ENCODE measurements at places on chromosomes 3 and 15. TPM values are rescaled to one million over a fixed set of nuclear protein-coding genes. Genes with fewer than 3 reads are reported as not detected.

DNA sequence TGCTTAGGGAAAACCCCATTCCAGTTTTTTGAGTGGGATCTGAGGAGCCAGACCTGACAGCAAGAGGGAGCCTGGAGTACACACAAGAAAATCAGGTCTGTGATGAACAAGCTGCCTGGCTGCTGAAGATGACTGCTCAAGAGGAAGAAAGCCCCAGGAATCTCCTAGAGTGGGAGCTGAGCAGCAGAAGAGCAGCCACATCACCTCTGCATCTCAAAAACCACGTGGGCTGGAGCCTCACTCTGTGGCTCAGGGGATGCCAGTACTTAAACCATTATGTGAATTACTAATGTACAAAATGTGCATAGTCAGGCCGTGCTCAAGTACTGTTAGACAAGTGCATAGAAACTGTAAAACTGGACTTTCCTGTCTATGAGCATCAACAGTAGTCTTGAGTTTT is 52.4 kb downstream of the SLC9A9 start:
- ATAC-seq: no peak

- no peak for ATAC-seq
Observed at GRCh38 chr3:97684490-97684889, 80.1 kb upstream of the ARL6 start.

- ATAC-seq: no peak
Observed at GRCh38 chr15:67296684-67297083, 42.1 kb downstream of the IQCH start.

DNA sequence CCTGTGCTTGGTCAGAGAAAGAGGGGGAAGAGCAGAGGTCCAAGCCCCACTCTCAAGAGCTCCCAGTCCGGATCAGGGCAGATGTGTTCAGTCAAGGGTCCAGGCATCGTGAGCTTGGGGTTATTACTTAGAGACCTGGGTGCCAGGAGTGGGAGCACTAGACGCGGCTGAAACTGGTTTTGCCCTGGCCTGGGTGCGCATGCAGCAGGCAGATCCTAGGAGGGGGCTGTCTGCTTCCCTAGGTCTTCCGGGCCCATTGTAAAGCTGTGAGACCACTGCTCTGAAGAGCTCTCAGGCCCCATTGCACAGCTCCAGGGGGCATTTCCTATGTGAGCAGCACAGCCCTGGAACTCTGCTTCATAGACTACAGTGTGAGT is 204.9 kb upstream of the LINGO1 start:
- ATAC-seq: no peak

DNA sequence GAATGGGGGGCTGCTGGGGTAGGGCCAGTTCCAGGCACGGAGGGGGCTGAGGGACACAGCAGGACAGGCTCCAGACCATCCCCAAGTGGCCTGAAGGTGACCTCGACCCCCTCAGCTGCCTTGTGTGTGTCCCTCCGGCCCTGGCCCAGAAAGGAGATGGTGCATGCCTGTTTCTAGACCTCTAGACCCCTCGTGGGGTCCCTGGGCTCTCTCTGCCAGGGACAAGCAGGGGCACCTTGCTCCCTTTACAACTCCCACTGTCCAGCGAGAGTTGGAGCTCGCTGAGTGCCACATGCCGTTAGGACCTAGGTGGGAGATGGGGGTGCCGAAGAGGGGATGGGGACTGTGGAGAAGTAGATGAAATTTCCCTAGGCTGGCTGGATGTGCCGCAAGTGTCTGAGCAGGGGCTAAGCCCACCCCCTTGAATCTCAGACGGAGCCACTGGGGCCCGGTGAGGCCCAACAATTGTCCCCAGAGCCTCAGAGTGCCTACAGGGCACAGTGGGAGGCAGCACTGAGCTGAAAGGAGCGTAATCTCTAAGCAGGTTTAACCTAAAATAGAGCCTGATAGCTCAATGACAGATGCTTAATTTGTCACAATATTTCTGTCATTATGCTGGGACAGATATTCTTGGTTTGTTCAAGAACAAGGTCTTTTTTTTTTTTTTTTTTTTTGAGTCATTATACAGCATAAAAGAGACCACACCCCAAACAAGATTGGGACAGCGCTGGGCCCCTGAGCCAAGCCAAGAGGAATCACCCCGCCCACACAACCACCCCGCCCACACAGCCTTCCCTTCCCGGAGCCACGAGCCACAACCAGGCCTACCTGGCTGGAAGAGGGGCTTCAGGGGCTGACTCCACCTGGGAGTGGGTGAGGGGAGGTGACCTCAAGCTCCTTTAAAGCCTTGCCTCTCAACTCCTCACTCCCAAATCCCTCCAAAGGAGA is 23.6 kb upstream of the KLF13 start:
- peak; percentile 48 for ATAC-seq

- ATAC-seq: no peak
Observed at GRCh38 chr3:40166997-40167396, 142.5 kb upstream of the EIF1B start.

- no peak for ATAC-seq
Observed at GRCh38 chr3:14295801-14296200, 106.6 kb upstream of the SLC6A6 start.

GRCh38 chr3:80750637-80751036 is 982.8 kb upstream of the ROBO1 start:
- no peak for ATAC-seq

DNA sequence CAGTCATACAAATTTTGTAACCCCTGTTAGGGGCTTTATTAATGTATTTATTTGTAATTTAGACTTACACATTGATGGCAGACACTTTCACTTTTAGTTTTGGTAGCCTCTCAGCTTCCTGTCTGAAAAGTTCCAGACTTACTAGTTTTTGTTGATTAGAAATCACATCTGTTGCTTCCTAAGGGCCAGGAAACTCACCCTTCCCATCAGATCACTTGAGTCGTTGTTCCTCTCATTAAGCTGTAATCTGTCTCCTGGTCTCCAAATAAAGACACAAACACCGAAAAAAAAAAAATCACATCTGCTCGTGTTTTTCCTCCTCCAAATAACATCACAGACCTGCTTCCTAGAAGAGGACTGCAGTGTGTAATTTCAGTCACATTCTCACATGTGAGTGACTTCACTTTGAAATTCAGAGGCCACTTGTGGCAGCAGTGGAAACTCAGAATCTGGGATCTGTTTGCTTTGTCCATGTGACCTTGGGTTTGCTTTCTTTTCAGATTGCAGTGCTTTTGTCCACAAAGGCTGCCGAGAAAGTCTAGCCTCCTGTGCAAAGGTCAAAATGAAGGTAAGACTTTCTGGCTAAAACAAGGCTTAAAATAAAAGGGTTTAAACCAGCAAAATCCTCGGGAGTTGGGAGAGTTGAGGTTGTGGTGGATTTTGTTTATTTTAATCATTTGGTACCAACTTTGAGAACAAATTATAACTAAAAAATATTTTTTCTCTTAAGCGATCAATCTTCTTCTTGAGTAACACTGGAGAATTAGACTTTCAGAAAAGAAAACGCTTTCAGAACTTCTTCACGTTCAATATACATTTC is 87.0 kb downstream of the KLHL25 start:
- peak; percentile 59 for ATAC-seq

GRCh38 chr15:31262143-31262530 is 64.5 kb upstream of the KLF13 start:
- no peak for ATAC-seq

GRCh38 chr3:116474032-116474780 is 28.9 kb upstream of the LSAMP start:
- ATAC-seq: no peak

- no peak for ATAC-seq
Observed at GRCh38 chr3:186366206-186366605, 4.2 kb upstream of the DGKG start.

- ATAC-seq: no peak
Observed at GRCh38 chr3:179376474-179376873, 29.0 kb downstream of the MFN1 start.

The EPB42 gene
- total RNA-seq: 0.12 TPM

The GOLGA6L2 gene
- not detected for total RNA-seq

The LOXL1 gene
- total RNA-seq: 63.0 TPM

The SH3GL3 gene
- not detected for total RNA-seq

The CCK gene
- total RNA-seq: 6.5 TPM

The RCN2 gene
- total RNA-seq: 39.4 TPM

Measured in gastroesophageal sphincter (tissue), 4 donors.